Fibroblast of skin of right biceps (primary cell): ENCODE measurements at places on chromosomes 6 and 20.

- no peak for DNase-seq
Measured at GRCh38 chr6:106533054-106533453, 96.2 kb downstream of the RTN4IP1 start.

DNA sequence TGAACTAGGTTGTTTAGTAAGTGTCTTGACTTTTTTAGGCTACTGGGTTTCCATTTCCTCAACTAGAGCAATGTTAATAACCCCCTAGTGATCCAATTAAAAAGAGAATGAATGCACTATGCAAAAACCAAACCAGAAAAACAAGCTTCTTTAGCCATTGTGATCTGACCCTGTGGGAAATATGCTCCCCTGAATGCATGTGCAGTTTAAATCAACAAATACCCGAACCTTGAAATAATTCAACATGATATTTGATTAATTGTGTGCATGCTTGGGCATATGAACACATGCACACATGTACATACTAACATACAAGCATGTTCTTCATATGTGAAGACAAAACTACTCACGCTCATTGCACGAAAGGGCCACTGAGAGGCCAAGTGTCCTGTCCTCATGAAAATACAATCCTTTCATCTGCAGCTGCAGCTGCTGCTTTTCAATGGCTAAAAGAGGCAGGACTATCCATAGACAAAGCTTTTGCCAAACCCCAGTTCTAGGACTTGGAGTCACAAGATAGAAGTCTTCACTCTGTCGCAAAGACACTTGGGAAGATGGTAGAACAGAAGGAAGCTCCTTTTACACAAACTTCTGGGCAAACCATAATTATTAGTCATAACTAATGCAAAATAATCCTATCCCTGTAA lies 207.1 kb upstream of the POU3F2 start:
- no peak for DNase-seq

DNA sequence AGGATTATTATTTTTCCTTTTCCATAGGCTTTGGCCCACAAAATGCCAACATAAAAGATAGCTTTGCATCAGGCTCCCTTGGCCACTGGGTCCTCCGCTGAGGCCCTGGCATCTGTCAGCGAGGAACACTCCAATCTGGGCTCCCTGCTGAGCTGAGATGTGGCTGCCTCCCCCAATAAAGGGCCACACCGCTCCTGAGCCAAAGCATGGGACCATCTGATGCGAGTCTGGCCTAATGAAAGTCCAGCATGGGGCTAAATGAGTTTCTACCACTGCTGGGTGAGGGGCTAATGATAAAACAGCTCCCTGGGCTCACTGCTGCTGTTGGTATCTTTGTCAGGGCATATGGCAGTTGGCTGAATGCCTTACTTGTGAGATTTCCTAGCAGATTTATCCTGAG lies 817.5 kb upstream of the SLC35B3 start:
- no peak for DNase-seq

DNA sequence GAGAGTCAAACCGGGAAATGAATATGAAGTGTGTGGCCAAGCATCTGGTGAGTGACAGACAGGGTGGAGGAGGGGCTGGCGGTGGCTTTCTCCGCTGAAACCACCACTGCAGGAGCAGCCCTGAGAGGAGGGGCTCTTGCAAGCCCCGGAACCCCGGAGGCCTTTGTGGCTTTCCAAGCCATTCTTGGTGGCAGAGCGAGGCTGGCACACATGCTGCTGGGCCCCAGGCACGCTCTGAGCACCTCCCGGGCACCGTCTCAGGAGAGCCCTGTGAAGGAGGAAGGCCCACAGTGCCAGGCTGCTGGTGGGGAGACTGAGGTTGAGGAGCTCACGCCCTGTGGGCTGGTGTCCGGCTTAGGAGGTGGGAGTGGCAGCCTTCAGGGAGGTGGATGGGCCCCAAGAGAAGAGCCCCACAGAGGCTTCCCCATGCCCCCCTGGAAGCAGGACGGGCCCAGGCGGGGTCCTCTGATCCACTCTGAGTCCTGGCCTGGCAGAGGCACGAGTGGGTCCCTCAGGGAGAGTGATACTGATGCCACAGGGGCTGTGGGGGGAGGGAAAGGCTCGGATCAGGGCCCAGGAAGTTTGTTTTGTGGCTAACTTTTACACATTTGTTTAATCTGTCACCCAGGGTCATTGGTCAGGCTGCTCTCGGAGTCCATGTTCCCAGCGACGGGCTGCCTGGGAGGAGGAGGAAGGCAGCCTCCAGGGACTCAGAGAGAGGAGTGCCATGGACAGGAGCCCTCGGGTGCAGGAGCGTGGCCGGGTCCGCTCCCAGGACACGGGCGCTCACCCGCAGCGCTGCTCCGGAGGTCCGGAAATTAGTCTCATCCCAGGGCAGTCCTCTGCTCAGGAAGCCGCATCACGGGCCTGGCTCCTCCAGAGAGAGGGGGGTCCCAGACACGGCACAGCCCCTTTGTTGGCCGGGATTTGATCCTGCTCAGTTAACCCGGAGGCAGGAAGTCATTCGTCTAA lies 170.7 kb downstream of the ERMARD start:
- no peak for DNase-seq

DNA sequence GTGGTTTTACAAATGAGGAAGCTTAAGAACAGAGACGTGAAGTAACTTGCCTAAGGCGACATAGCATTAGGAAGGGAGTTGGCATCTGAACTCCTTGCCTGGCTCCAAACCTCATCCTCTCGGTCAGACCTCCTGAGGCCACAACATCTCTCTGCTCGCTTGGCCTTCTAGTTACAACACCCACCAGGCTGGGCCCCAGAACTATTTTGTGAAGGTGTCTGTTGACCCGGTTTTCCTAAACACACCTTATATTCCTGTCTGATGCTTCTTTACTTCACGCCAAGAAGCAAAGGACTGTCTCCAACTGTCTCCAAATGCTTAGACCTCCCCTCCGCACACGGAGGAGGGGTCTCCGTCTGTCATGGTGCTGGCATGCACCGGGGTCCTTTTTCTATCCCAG lies 326.6 kb downstream of the THBS2 start:
- DNase-seq: no peak

DNA sequence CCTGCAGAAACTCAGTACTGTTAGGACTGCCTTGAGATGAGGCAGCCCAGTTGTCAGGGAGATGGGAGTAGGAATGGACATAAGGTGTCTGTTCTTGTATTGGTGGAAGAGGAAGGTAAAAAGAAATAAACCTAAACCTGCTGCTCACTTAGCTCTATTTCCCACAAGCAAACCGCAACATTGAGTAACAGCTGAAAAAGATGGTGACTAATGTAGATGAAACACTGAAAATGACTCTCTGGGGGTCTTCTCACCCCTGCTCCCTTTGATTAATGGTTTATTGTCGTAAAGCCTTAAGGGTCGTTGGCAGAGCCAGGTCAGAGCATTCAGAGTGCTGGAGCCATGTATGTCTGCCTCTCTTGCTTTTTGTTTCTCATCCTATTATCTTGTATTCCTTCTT lies 87.5 kb downstream of the FOXO3 start:
- peak; percentile 59 for DNase-seq

GRCh38 chr6:93073811-93074210 lies 345.5 kb downstream of the EPHA7 start:
- no peak for DNase-seq

DNA sequence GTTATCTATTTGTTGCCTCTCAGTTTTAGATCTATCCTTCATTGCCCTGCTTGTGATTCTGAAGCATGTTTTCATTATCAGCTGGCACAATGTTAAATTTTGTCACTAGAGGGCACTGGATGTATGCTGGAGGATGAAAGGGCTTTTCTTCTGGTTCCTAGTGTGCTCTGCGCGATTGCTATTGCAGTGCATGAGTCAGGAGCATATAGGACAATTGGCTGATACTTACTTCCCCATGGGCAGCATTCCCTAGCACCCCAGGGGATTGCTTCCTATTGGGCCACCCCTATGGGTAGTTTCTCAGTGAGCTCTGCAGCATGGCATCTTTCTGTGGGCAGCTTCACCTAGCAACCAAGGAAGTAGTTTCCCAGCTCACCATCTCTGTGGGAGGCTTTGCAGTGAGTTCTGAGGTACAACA lies 280.3 kb upstream of the SYNCRIP start:
- peak; percentile 13 for DNase-seq

GRCh38 chr20:51818479-51819008 lies 16.2 kb upstream of the SALL4 start:
- DNase-seq: no peak

DNA sequence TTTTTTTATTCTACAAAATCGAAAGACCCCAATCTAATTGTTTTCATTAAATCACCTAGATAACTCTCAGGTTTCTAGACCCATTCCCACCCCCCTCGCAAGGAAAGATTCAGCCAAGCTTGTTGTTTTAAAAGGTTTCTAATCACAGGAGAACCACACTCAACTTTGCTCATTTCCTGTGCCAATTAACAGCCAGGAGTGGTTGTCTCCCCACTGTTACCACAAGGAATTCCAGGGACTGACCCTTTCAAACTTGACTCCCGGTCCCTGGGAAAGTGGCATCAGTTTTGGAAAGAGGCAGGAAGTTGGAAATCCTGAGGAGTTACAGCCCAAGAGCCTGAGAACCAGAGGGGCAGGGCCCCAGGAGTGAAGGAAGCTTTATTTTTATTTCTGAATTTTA lies 561.3 kb upstream of the JAG1 start:
- peak; percentile 88 for DNase-seq

- DNase-seq: peak; percentile 15
Measured at GRCh38 chr6:165543781-165544180, 119.3 kb downstream of the PDE10A start.

DNA sequence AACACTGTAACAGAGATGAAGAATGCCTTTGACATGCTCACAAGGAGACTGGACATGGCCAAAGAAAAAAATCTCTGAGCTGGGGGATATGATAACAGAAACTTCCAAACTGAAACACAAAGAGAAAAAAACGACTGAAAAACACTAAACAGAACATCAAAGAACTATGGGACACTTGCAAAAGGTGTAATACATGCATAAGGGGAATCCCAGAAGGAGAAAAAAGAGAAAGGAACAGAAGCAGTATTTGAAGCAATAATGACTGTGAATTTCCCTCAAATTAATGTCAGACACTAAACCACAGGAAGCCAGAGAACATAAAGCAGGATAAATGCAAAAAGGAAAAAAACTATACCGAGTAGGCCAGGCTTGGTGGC lies 117.4 kb upstream of the ARID1B start:
- no peak for DNase-seq

GRCh38 chr6:154715446-154715845 lies 17.8 kb upstream of the SCAF8 start:
- DNase-seq: no peak

DNA sequence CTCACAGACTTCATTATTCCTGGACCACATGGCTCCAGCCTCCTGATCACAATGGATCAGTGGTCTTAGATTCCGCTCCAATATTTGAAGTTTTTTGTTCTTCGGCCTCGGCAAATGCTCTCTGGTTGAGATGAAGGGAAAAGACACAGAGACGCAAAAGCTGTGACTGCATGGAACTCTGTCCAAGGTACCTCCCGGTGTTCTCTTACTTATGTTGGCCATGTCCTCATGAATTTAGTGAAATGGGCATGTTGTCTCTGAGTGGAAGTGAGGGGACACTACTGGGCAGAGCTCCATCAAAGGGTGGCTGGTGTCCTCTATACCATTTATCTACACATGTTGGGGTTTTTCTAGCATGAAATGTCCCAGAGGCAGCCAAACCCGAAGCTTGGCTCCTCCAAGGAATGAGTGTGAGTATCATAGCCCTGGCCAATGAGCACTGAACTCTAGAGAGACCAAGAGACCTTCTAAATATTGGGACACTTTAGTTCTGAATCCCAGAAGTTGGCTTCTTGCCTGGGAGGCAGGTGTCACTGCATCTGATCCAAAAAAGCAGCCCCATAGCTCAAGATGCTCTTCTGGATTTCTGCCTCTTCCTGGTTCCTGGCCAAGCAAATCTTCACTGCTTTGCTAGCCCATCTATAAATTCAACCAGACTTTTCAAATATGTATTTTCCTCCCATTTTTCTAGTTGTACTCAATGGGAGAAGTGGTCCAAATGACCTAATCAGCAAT lies 34.1 kb downstream of the HLA-G start:
- no peak for DNase-seq

GRCh38 chr6:16633961-16634360 lies 127.3 kb downstream of the ATXN1 start:
- DNase-seq: no peak

GRCh38 chr6:141117874-141118273 lies 1014.9 kb upstream of the GJE1 start:
- DNase-seq: peak; percentile 45

DNA sequence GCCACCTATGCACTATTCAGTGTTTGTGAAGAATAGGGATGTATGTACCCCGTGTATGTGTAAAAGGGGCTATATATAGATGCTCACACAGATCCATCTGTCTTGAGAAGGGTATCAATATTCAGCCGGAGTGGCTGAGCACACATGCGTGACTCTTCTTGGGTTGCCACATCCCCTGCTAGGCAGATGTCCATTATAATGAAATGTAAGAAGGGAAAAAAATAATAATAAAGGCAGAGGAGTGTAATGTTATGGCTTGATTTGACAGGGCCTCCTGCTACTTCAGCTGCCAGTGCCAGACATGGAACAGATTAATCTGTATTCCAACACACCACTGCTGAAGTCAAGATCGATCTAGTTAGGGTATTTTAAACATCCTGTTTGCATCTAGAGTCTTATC lies 74.2 kb upstream of the VSTM2L start:
- DNase-seq: no peak

GRCh38 chr6:11460001-11460668 lies 77.4 kb upstream of the TMEM170B start:
- DNase-seq: peak; percentile 58

GRCh38 chr6:15456422-15456821 lies 206.4 kb downstream of the DTNBP1 start:
- no peak for DNase-seq

DNA sequence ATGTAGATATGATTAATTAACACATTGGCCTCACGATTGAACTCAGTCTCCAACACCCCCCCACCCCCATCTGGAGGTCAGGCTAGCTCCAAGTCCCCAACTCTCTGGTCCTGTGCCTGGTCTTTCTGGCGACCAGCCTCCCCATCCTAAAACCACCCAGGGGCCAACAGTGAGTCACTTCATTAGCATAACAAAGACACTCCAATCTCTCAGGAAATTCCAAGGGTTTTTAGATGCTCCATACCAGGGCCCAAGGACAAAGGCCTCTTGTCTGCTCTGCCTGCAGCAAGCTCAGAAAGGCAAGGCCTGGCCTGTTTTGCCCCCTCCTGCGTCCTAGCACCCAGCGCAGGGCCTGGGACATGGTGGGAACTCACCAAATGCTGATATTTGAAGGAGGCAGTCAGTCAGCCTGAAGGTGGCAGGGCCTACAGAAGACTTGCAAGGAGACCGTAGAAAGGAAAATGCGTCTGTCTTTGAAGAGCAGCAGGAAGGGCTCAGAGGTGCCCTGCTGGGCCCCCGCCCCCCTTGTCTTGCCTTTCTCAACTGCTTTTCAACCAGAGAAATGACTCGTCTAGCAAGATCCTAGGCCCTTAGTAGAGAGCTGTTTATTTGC lies 184.7 kb downstream of the CDH4 start:
- DNase-seq: peak; percentile 96

- no peak for DNase-seq
Measured at GRCh38 chr6:161943561-161943960, 669.7 kb upstream of the AGPAT4 start.

DNA sequence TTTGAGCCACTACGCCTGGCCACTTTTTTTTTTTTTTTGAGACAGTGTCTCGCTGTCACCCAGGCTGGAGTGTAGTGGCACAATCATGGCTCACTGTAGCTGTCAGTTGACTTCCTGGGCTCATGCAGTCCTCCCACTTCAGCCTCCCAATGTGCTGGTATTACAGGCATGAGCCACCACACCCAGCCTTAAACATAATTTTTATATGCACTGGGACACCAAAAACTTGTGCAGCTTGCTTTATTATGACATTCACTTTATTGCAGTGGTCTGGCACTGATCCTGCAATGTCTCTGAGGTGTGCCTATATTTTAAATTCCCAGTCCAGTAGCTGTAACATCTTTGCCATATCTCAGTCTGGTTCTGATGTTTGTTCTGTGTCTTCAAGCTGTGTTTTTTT lies 34.7 kb downstream of the KAT14 start:
- no peak for DNase-seq
